Regular cardiac myocyte (primary cell): ENCODE measurements at places on chromosomes 1 and 21. TPM values are rescaled to one million over a fixed set of nuclear protein-coding genes. Genes with fewer than 3 reads are reported as not detected.

CR1 gene
- not detected in 2 replicates for total RNA-seq

PLA2G2C gene
- not detected in 2 replicates for total RNA-seq

ATP6V1G3 gene
- total RNA-seq = not detected in 2 replicates

CRP gene
- not detected in 2 replicates for total RNA-seq

OXCT2 gene
- 0.96 and 1.7 TPM in 2 replicates for total RNA-seq

GJB3 gene
- under 0.01 TPM in 2 replicates for total RNA-seq

NPL gene
- total RNA-seq = 2.0 and 2.1 TPM in 2 replicates

GNG4 gene
- total RNA-seq = under 0.01 and 0.19 TPM in 2 replicates

NIPAL3 gene
- 59.4 and 66.8 TPM in 2 replicates for total RNA-seq
